T1000 (cell line): ENCODE measurements at places on chromosomes 5 and 9.

- no peak for DNase-seq
These were observed 90.3 kb upstream of the APC start for GRCh38 chr5:112647428-112647827.

DNA sequence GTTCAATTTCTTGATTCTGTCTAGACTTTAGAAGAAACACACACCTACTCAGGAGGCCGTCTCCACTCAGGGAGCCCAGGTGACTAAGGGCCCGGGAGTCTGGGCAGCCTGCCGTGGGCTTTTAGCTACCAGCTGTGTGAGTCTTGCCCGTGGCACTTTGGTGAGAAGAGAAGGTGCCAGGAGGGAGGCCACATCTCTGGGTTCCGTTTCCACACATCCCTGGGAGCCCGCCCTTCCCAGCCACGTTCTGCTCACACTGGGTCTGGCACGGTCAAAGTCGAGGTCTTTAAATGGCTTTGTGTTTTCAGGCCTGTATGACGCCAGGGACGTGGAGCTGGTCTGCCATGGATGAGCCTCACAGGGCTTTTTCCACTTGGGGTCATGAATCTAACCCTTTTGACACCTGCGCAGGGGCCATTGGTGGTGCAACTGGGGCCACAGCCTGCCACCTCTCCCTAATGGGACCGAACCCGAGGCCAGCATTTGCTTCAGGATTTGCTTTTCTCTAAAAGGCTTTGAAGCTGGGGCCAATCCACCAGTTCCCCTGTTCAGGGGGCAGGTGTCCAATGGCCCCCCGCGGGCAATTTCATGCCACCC is 17.2 kb upstream of the FCN2 start:
- peak; percentile 17 for DNase-seq

DNA sequence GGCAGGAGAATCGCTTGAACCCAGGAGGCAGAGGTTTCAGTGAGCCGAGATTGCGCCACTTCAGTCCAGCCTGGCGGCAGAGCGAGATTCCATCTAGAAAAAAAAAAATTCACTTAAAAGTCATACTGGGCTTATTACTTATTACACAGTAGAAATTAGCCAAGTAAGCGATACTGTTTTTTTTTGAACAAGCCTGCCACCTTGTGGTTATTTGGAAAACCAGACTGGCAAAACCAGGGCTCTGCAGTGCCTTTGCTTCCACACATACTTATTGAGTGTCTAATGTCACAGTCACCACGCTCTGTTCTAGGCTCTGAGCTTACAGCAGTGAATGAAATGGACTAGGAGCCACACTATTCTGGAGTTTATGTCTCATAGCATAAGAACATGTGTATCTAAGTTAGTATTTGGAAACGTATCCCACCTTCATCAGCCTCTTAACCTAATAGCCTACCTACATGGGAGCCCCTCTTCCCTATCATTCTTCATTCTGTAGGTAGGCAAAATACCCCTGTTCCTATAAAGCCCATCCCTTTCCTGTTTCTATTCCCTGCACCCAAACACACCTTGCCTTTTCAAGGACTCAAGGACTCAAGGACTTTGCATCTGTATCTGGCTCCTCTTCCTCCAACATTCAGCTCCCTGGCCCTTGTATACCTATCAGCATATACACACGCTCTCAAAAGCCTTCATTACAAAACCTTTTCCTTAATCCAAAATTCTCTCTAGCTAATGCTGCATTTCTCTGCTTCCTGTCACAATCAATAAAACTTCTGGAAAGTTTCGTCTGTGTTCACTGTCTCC is 13.9 kb upstream of the BASP1 start:
- no peak for DNase-seq

GRCh38 chr5:132492386-132493125 is 2.0 kb upstream of the IRF1 start:
- no peak for DNase-seq

DNA sequence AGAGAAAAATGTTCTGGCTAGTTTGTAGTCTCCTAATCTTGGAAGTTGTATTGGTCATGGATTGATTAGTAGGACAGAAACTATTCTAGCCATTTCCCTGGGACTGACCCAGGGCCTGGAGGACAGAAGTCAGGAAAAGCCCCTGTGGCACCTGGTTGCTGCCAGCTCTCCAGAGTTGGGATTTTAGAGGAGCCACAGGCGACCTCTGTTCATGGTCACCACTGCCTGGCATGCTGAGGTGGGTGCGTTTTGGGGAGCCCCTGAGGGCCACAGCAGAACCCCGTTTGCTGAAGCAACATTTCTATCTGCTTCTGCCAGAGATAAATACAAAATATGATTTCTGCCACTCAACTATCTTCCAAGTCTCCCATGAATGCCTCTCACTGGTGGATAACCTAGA is 7.6 kb upstream of the MAPK9 start:
- DNase-seq = no peak

- no peak for DNase-seq
These were observed 290.7 kb downstream of the NFIB start for GRCh38 chr9:14023285-14023684.

GRCh38 chr9:129469988-129470316 is 150.9 kb downstream of the C9orf50 start:
- no peak for DNase-seq

DNA sequence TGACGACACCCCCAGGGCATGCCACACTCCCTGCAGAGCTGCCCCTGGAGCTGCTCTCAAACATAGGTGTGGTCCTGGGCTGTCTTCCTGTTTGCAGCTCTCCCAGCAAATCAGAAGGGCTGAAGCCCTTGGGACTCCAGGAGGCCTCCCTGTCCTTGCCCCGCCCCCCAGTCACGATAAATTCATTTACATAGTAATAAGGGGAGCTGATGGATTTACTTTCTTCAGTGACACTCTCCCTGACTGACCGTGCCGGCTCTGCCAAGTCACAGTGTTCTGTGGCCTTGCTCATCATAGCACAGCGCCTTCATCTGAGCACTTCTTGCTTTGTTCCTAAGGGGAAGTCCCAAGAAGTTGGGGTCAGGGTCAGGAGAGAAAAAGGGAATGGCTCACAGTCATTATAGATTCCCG is 121.4 kb downstream of the ENC1 start:
- DNase-seq = no peak

DNA sequence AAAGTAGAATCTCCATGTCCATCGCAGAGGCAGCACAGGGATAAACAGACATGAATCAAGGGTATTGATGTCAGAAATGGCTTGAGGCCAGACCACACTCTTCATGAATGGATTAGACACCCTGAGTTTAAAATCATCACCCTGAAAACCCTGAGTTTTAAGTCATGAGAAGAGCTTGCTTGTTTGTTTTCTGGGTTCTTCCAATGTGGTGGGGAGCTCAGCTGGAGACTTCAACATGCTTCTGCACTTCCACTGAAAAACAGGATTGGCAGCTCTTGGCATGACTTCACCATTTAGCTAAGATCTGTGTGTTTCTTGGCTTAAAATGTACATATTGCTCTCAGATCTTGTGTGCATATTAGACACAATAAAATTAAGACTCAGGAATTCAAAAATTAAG is 9.8 kb downstream of the GCNT4 start:
- DNase-seq = no peak

GRCh38 chr5:72508241-72509170 is 1.3 kb upstream of the ZNF366 start:
- DNase-seq = no peak

GRCh38 chr9:81693671-81694378 is 4.5 kb upstream of the TLE1 start:
- DNase-seq = no peak

- DNase-seq = no peak
These were observed 34.4 kb downstream of the KIF2A start for GRCh38 chr5:62340392-62340791.

DNA sequence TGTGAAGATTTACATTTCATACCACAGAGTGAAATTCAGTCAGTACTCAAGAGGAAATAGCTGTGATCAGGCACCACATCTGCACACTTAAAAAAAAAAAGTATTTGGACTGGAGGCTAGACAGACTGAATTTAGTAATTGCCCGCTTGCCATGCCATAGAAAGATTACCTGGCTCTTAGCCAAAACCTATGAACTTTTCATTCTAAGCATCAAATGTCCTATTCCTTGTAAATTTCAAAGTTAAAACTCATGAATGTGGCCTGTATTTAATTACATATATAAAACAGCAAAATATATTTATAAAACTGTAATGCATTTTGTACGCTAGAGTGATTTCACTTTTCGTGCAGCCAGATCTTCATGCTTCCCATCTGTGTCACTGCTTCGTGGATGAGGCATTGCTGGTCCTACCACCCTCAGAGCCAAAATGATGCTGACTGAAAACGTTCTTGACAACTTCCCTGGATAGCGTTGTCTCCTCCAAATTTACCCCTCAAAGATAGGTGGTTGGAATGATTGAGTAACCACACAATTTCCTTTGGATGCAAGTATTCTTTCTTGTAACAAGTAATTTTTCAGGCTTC is 447.9 kb upstream of the SGCD start:
- no peak for DNase-seq

DNA sequence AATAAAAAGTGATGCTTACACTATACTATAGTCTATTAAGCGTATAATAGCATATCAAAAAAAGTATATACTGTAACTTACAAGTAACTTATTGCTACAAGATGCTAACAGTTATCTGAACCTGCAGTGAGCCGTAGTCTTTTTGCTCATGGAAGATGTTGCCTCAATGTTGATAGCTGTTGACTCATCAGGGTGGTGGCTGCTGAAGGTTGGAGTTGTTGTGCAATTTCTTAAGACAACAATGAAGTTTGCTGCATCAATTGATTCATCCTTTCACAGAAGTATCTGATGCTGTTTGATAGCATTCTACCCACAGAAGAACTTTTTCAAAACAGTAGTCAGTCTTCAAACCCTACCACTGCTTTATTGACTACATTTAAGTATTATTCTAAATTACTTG is 7.8 kb upstream of the C9orf40 start:
- no peak for DNase-seq
